Stimulated activated CD8-positive, alpha-beta memory T cell treated with anti-CD3 and anti-CD28 coated beads, Interleukin-12 subunit alpha, Interleukin-12 subunit beta, amount 100 ng/mL, for 4 hours (primary cell): ENCODE measurements at places on chromosomes 2 and 18.

DNA sequence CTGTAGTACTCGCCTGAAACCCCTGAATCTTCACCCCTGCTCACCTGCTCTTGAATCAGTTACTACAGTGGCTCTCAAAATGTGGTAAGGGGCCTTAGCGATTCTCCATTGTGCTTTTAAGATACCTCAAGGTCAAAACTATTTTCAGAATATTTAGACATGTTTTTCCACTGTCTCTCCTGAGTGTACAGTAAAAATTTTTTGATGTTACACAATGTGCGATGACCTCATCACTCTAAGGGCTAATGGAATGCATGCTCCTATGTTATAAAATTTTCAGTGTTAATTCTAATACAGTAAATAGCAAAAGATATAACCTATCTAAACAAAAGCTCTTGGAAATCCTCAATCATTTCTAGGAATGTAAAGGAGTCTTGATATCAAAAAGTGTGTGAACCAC, 336.9 kb upstream of the PKDCC start:
- no peak for DNase-seq

DNA sequence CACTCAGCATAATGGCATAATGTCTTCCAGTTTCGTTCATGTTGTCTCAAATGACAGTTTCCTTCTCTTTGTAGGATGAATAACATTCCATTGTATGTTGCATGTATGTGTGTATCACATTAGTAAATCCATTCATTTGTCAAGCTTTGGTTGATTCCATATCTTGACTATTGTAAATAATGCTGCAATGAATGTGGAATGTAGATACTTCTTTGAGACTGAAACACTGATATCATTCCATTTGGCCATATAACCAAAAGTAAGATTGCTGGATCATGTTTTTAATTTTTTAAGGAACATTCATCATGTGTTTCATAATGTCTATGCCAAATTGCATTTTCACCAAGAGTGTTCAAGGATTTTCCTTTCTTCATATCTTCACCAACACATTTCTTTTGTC, 1711.4 kb upstream of the PIK3C3 start:
- DNase-seq: no peak

DNA sequence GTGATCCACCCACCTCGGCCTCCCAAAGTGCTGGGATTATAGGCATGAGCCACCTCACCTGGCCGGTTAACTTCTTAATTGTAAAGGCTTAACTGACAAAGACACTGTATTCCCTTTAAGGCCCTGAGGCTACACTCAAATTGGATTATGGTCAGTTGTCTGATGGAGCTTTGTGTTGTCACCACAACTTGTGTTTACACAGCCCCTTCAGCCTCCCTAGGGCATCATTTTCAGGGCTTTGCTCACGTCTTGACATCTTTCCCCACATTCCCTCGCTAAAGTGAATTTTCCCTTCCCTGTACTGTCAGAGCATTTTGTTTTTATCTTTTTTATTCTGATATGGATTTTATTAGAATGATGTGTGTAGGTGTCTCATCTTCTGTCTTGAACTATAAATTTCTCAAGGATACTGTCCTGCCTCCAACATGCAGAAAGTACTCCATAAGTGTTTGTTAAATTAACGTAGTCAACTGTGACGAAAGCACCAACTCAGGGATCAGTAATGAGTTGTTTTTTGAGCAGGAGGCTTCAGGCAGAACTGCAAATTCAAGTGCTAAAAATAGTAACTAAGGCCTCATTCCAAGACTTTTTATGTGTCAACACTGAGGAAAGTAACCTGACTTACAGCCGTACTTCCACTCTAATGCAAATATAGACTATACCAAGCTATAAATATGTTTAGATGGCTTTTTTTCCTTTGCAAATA, 77.1 kb upstream of the NARS1 start:
- no peak for DNase-seq

DNA sequence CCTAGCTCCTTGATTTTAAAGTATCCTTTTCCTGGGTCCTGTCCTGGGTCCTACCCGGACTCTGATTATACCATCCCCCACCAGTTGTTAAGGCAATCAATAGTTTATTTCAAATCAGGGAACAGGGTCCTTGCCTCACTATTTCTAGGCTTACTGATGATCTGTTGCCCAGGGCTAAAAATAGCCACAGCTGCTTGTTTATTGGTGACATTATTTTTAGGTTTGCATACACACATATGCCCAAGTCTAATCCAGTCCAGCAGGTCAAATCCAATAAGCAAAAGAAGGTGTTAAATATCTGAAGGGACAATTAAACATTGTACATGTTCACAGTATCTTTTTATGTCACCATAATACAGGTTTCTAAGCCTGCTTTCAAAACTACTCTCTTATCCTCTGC, 66.0 kb downstream of the RAB10 start:
- no peak for DNase-seq

DNA sequence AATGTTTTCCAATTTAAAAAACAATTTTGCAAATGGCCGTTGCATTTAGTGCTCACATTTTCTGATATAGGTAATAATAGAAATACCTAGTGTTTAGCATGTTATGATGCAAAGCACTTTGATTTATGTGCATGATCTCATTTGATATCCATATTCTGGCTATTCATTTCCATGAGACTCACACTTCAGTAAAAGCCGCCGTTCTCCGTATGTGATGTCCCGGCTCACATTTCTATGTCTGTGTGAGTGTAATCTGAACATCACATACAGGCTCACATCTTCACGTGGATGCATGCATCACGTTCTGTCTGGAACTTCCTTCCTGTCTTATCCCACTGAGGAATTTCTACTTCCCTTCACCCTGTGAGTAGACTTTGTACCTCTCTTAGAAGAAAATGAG, 45.8 kb downstream of the DCDC2C start:
- DNase-seq: no peak

DNA sequence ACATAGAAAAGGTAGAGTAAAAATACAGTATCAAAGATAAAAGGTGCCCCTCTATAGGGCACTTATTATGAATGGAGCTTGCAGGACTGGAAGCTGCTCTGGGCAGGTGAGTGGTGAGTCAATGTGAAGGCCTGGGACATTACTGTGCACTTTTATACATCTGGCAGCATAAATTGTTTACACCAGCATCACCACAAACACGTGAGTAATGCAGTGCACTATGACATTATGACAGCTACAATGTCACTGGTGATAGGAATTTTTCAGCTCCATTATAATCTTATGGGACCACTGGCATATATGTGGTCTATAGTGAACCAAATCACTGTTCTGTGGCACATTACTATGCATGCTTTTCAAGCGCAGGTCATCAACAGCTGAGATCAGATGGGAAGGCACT, 48.1 kb downstream of the TPGS2 start:
- DNase-seq: no peak

- no peak for DNase-seq
Measured at GRCh38 chr2:210442878-210443277, 33.7 kb downstream of the LANCL1 start.

DNA sequence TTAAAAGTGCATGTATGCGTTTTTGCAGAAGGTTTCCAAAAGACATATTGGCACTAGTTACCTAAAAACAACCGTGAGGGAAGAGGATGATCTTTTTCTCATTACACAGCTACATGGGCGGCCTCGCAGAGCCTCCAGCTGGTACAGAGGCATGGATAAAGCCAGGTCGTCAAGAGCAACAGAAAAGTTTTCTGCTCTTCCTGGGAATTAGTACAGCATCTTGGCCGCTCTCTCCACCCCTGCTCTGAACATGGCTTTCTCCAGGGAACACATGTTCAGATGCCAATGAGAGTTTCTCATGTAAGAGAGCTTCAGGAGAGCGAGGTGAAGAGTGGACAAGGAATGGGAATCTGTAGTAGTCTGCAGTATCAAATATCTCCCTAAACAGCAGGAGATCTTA, 108.4 kb downstream of the ZEB2 start:
- no peak for DNase-seq

- DNase-seq: no peak
Measured at GRCh38 chr2:119871725-119872124, 112.0 kb downstream of the PTPN4 start.

DNA sequence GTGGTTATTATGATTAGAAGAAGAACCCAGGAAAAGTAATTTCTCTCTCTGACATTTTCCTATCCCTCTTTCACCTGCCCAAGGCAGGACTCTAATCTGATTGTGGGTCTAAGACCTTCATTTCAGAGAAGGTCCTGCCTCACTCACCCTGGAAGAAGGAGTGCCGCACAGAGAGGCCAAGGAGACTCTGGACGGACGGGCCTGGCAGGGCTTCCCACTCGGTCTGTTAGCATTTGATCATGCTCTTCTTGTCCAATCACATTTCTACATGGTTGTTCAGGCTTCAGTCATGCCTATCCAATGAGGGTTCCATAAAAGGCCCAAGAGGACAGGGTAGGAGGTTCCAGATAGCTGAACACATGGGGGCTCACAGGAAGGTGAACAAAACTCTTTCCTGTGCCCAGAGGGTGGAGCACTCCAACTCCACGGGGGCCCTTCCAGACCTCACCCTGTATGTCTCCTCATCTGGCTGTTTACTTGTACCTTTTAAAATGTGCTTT, 27.0 kb downstream of the ZNF892 start:
- DNase-seq: no peak

DNA sequence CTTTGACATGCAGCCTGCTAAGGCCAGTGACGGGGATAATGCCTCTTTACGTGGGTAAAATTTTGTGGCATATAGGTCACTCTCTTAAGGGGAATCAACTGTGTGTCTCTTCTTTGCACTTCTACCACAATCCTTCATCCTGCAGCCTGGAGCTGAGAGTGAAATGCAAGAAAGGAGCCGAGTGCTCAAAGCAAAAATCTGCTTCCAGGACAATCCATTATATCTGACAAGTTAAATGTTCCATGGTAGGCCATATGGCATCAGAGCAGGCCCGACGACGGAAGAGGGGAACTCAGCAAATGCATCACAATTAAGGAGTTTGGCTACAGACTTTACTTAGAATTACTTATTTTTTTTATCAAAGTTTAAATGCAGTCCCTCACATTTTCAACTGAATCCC, 171.2 kb downstream of the TCF4 start:
- no peak for DNase-seq

GRCh38 chr2:10700078-10700803, 10.5 kb upstream of the NOL10 start:
- DNase-seq: no peak

- DNase-seq: no peak
Measured at GRCh38 chr2:75053484-75054112, 95.2 kb downstream of the POLE4 start.

- DNase-seq: no peak
Measured at GRCh38 chr2:43255296-43255910, 29.0 kb upstream of the ZFP36L2 start.

- DNase-seq: no peak
Measured at GRCh38 chr2:171322928-171323327, 110.9 kb downstream of the METTL8 start.

DNA sequence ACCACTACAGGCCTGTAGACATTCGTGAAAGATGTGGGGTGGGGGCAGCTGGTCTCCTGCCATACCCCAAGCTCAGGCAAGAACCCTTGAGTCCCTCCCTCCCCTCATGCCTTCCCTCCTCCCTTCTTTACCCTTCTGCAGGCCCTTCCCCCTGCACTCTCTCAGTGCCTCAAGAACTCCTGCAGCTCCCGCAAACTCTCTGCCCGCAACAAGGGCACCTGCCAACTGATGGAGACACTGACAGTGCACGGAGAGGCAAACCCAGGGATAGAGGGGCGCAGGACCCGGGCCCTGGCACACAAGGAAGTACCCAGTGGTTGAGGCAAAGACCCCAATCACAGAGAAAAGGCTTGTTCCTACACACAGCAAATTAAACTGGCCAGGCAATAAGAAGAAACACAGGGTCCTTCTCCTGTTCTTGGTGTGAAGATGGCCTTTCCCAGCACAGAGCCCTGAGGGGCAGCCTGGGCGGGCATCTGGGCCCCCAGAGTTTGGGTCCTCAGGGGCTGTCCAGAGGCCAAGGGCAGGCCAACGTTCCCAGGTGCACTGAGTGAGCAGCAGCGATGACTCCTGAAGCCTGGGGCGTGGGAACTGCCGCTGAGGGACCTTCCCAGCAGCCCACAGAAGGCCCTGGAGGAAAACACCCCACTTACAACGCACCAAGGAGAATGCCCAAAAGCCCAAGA, 1.6 kb downstream of the TEKT4 start:
- no peak for DNase-seq

GRCh38 chr18:31042406-31043181, at the start of gene DSC3:
TSS of gene DSC3 (minus strand) at chr18:31042742. CDS start at chr18:31042660, 82 bp downstream.
- no peak for DNase-seq

DNA sequence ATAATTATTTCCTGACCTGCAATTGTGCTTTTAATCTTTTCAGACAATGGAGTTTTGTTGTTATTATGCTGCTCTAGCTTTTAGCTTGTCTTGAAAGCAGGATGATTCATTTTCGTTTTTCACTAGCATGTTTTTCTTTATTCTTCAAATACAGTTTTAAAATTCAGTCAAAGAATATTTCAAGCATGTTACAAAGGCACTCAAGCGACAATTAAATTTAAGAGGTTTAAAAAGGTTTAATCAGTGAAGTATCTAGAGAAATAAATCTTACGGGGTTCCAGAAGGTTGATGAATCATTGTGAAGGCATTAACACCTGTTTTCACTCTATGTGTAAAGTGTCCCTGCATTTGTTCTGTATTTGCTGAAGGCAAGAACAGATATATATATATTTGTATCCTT, 390.7 kb upstream of the TMEFF2 start:
- DNase-seq: no peak

DNA sequence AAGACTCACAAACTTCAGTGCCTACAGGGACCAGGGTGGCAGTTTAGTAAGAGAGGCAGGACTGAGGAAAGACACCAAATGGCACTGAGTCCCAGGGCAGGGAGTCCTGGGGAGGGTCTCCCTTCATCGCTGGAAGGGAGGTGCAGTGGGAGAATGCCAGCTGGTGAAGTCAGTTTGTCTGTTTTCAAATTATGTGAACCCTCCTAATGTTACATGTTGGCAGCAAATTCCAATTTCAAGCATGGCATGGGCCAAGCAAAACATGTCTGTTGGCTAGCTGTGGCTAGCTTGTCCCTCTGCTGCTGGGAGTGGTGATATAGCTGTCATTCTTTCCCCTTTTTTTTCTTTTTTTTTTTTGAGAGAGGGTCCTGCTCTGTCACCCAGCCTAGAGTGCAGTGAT, 55.9 kb upstream of the HAAO start:
- no peak for DNase-seq

DNA sequence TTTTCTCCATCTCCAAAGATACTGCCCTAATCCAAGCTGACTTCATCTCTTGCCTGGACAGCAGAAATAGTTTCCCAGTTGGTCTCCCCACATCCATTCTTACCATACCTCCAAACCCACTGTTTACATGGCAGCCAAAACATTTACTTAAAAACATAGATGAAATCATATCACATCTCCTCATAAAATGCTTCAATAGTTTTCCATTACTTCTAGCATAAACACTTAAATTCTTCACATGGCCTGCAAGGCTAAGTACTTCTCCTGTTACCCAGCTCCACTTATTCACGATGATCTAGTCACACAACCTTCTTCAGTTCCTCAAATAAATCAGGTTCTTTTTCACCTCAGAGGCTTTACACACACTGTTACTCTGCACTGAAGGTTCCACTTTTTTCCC, 185.8 kb upstream of the ACVR2A start:
- DNase-seq: no peak

- DNase-seq: no peak
Measured at GRCh38 chr2:47891369-47892337, 14.6 kb downstream of the FBXO11 start.
